ENCODE measurements at places on chromosomes 4 and X.

DNA sequence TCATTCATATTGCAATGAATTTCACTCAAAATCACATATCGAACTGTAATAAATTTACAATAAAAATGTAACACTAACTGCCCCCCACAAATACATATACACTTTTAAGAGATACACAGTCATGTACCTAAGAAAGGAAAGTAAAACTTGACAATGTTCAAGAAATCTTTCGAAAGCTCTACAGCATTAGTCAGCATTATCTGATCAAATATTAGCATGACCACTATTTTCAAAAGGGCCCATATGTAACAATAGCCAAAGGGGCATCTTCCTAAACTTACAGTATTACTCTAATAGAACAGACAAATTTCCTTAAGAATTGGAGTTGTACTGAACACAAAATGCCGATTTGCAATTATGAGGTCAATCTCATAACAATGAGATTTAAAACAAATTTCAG is 51.8 kb downstream of the STX18 start:
- DNase-seq, result no peak

- no peak for DNase-seq
Measured at GRCh38 chr4:73944061-73944875, 37.6 kb downstream of the PF4 start.

- no peak for DNase-seq
Measured at GRCh38 chr4:87165892-87166291, 54.5 kb downstream of the KLHL8 start.

- peak; percentile 8 for DNase-seq
Measured at GRCh38 chrX:31459361-31459760, 387.5 kb upstream of the FTHL17 start.

DNA sequence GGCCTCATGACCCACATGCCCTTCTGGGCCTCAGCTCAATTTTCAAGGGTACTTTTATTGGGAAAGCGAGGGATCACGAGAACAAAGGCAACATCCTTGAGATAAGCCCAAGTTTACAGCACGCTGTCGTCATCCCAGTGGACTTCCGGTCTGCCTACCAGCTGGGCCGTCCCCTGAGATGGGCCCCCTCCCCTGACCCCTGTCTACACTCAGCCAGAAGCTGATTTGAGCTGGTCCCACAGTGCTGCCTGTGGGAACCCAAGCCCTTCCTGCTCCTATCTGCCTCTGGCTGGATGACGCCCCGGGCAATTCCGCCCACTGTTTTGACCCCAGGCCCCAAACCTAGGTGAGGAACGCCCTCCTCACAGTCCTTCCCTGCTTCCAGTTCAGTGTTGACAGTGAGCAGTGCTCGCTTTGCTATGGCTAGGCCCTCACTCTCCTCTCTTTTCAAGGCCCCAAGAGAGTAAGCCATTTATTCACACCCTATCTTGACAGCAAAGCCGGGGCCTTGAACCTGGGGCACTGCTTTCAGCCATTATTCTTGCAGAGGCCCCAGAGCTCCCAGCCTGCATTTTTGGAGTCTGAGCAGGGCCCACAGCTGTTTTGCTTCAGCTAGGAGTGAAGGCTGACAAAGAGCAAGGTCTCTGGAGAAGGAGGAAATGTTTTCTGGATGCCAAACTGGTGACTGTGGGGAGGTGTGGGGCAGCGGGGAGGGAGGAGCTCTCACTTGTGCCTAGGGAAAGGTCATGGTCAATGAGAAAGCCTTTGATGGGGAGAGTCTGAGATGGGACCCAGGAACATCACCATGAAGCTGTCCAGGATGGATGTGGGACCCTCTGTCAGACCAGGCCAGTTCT is 164.6 kb upstream of the BCOR start:
- DNase-seq, result peak; percentile 27

DNA sequence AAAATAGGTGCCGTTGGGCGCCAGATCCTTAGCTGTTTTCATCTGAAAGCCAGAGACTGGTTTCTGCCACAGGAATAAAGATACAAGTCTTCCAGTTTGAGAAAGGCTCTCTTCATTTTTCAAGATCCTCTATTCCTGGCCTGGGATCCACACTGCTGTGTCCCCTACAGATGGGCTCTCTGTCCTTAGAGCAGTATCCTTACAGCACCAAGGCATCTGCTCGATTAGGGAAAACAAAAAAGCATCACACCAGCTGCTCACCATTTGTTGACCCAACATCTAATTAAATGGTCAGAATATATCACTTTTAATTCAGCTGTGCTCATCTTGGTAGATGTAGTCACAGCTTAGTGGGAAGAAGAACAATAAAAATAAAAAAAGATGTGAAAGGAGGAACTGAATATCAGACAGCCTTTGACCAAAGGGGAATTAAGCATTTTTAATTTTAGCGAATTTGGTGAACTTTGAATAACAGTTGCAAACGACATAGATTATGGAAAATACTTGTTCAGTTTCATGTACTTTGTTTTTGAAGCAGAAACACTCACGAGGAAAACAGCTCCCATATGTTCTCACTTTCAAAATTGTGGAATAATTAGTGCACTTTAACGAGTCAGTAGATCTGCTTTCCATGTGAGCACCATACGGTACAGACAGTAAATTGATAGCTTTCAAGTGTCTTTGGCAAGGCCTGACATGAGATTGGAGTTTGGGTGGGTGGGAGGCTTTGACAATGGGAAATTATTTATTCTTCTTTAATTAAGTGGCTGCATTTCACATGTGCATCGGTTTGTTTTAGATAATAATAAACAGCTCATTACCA is 148.4 kb upstream of the CLNK start:
- DNase-seq, result no peak

DNA sequence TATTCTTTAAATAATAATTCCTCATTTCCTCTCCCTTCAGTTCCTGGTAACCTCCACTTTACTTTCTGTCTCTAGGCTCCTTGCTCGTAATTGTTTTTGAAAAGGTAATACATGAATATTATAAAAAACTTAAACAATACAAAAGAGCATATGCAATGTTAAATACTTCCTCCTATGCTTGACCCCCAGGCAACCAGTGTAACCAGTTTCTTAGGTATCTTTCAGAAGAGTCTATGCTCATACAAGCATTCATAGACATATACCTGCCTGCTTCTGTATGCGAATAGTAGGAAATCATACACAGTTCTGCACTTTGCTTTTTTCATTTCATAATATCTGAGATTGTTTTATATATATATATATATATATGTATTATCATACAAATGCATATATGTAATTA is 2.6 kb upstream of the MID2 start:
- DNase-seq, result no peak

All from HT1080 (cell line).